Lung (tissue), 17 donors: ENCODE measurements at places on chromosomes 1 and 21.

DNA sequence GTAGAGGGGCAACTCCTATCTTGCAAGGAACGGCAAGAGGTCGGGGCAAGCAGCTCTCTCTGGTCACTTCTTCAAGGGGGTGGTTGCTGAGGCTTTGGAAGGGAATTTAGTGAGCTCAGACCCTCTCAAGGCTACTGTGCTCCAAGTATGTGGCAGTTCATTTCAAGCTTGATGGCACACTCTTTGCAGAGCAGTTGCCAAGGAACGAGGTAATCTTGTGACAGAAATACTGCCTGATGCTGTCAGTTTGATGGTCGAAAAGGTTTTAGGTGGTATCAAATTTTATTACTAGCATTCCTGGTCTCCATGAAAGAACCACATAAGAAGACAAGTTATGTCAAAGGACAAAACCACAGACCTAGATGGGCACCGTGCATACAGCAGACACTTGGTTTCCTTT lies 13.1 kb downstream of the CFAP298 start:
- no peak for DNase-seq

- no peak for DNase-seq
These were observed 112.9 kb downstream of the APP start for GRCh38 chr21:26057477-26058170.

- no peak for DNase-seq
These were observed 2.8 kb upstream of the SSU72 start for GRCh38 chr1:1577367-1578011.

- no peak for DNase-seq
These were observed 229.9 kb downstream of the SLC45A1 start for GRCh38 chr1:8547791-8548190.

DNA sequence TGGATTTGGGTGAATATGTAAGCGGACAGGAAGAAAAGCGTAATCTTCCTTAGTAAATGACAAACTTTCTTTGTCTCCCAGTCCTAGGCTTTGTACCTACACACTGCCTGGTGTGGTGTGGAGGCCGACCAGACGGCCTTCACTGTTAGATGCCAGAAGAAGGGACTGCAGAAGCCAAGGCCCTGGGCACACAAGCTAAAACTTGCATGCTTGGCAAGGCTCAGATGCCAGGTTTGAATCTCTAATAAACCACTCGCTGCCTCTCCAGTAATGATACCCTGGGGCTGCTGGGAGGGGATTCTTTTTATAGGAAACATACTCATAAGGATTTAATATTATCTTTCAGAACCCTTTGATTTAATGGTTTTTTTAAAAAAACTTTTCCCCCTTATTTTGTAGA lies 263.8 kb downstream of the PTPRC start:
- DNase-seq: peak; percentile 42

- DNase-seq: peak; percentile 83
These were observed 10.1 kb downstream of the CFAP45 start for GRCh38 chr1:159889821-159890252.

- peak; percentile 11 for DNase-seq
These were observed 156.5 kb downstream of the PEX14 start for GRCh38 chr1:10631121-10631810.

GRCh38 chr1:78051005-78051404 lies 5.2 kb downstream of the GIPC2 start:
- no peak for DNase-seq

DNA sequence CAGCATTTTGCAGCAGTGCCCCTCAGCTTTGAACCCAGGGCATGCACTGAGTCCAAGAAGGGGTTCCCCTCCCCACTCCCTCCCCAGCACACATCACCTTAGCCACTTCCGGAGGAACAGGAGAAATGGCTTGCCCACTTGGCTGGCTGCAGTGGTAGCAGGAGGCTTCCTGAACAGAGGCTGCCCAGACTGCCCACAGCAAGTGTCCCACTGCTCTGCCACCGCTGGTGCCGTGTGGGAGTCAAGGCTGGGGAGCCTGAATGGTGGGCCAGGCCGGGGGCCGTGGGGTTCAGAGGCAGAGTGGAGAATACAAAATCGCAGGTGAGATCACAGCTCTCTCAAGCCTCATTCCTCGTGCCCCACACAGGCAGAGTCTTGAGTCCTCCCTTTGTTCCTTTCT lies 34.5 kb downstream of the CD247 start:
- no peak for DNase-seq
